Stimulated activated naive CD8-positive, alpha-beta T cell treated with anti-CD3 and anti-CD28 coated beads, Interleukin-15, Interleukin-2, amounts not matched to agents 100 U/mL and 50 U/mL, for 24 hours (primary cell): ENCODE measurements at places on chromosomes 4 and X.
A peak's percentile ranks its signal among the peaks of the same experiment; 100 is the strongest.

GRCh38 chrX:79366556-79366872, 620 bp downstream of the ITM2A start:
- no peak for DNase-seq

- DNase-seq = no peak
Observed at GRCh38 chrX:43000121-43000520, 222.2 kb upstream of the PPP1R2C start.

GRCh38 chr4:183256756-183257385, 63.2 kb downstream of the CLDN22 start:
- DNase-seq = peak; percentile 54

- no peak for DNase-seq
Observed at GRCh38 chrX:70231666-70232065, 2.8 kb upstream of the AWAT1 start.

DNA sequence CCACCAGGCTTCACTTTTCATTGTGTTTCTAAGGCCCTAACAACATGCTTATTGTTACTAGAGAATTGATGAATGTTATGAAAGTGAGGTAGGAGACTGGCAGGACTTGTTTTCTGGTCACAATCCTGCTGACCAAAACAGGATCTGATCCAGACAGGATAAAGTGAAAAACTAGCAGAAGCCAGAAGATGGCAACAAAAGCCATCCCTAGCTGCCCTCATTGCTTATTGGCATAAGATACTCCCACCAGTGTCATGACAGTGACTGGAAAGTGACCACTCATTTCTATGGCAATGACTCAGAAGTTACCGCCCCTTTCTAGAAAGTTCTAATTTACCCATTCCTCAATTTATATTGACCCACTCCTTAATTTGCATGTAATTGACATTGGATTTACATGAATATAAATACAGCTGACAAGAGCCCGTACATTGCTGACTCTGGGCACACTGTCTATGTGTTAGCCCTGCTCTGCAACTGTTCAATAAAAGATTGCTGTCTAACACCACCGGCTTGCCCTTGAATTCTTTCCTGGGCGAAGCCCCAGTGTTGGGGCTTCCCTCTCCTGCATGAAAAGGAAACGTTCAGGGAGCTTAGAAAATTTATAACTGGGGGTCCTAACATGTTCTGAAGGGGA, 30.0 kb upstream of the FGG start:
- DNase-seq = no peak

DNA sequence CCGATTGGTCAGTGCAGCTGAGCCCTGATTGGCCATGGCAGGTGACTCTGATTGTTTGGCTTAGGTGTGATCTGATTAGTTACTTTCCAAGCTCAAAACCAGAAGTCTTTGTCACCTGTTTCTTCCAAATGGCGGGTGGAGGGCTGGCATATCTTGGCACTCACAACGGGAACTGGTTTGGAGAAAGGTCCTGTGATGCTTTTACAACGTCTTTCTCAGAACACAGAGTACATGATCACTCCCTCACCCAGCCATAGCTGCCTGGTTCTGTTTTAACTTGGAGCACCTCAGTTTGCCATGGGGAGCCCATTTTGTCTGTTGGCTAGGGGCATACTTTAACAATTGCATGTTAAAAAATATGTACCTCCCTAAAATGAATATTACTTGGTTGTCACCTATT, 13.0 kb upstream of the XK start:
- no peak for DNase-seq

- no peak for DNase-seq
Observed at GRCh38 chrX:18617407-18617750, 54.5 kb downstream of the RS1 start.

DNA sequence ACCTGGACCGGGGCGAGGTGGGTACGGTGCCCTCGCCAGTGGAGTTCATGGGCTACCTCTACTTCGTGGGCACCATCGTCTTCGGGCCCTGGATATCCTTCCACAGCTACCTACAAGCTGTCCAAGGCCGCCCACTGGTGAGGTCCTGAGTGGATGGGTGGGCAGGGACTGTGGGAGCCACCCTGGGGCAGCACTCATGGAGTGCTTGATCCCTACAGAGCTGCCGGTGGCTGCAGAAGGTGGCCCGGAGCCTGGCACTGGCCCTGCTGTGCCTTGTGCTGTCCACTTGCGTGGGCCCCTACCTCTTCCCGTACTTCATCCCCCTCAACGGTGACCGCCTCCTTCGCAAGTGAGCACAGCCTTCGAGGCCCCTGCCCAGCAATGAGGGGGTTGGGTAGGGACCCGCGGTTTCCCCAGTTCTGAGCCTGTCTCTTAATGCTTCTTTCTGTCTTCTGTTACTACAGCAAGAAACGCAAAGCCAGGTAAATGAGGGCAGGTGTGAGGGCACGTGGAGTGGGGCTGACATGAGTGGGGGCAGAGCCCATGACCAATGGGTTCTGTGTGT, 3.7 kb downstream of the PORCN start:
- DNase-seq = no peak

- peak; percentile 78 for DNase-seq
Observed at GRCh38 chr4:139177049-139177868, at the start of gene ELF2. TSS of gene ELF2 (minus strand) at chr4:139177218. CDS start at chr4:139137701, 39,517 bp downstream.

DNA sequence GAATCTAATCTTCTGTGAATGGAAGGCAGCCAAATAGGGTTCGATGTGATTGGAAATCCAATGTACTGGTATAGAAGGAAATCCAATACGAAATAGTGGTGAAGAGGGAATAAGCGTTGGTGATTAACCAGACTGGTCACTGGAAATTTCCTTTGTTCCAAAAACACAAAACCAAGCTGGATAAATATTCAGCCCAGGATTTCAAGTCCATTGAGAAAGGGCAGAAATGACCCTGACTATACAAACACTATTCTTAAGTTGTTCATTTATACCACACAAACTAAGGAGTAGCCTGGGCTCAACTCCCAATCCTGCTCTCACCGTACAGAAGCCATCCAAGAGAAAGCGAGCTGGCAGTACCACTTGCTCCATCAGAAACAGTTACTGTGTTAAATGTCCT, 32.2 kb downstream of the PCDH19 start:
- no peak for DNase-seq

DNA sequence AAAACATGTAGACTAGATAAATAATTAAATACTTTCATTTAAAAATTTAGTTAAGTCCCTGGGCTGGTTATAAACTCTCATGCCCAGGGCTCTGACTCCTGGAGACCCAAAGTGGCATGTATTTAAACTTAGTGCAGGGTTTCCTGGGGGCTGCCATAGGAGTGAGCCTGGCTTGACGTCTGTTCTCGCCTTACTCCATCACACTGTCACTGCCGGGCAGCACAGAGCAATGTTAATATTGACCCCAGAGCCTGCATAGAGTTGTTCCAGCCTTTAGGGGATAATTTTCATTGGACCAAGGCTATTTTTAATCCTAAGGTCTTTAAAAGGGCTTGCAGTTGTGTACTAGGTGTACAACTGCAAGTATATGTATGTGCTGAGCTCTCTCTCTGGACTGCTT, 31.2 kb downstream of the KIAA0232 start:
- DNase-seq = no peak

DNA sequence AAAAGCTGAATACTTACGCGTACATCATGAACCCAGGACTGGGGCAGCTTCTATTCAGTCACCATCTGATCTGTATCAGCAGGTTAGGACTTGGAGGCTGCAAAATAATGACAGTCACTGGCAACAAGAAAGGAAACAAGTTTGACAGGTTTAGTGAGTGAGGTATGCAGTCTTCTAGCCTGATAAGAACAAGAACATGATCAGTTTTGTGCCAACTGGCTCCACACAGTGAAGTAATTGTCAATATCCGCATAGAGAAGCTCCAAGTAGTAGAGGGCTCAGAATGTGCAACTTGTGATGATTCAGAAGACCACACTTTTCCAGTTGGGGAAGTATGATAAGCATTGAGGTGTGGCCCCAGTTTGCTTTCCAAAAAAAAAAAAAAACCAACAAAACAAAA, at the start of gene TMPRSS11F:
Gene TMPRSS11F (minus strand): TSS at position 77 of the 400 bp plus-strand sequence. CDS start 49 bp downstream, at position 28.
- no peak for DNase-seq

GRCh38 chr4:3344596-3344995, 51.8 kb downstream of the RGS12 start:
- no peak for DNase-seq

- DNase-seq = no peak
Observed at GRCh38 chr4:127240764-127241105, 392.0 kb upstream of the INTU start.

DNA sequence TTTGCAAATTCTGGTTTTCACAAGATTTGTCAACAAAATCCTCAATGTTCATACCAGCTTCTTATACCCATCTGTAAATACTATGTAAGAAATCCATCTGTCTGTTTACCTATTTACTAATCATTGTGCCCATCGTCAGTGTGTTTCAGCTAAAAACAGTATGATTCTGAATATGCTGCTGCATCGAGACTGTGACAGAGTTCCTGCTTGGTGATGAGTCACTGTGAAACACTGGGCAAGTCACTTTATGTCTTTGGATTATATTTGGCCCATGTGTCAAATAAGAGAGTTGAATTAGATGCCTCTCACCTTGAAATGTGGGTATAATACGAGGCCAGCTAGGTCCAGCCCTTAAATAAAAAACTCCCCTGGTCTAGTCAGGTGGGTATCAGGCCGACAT, 79.3 kb downstream of the CBLL2 start:
- no peak for DNase-seq

DNA sequence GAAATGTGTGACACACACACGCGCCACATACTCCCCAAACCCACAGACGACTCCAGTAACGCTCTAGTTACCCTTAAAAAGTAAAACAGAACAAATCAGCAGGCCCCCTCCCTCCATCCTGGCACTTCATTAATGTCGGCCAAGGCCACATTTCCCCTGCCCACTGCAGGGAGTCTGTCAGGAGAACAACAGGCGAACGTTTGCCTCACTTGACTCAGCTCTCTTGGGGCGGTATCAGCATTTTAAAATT, 671 bp upstream of the FHIP1A start:
- peak; percentile 5 for DNase-seq

- no peak for DNase-seq
Observed at GRCh38 chr4:15164571-15164970, 162.3 kb downstream of the CPEB2 start.

GRCh38 chr4:67680581-67681222, 20.3 kb downstream of the UBA6 start:
- DNase-seq = no peak

- DNase-seq = no peak
Observed at GRCh38 chr4:102530986-102531385, 29.8 kb downstream of the NFKB1 start.

DNA sequence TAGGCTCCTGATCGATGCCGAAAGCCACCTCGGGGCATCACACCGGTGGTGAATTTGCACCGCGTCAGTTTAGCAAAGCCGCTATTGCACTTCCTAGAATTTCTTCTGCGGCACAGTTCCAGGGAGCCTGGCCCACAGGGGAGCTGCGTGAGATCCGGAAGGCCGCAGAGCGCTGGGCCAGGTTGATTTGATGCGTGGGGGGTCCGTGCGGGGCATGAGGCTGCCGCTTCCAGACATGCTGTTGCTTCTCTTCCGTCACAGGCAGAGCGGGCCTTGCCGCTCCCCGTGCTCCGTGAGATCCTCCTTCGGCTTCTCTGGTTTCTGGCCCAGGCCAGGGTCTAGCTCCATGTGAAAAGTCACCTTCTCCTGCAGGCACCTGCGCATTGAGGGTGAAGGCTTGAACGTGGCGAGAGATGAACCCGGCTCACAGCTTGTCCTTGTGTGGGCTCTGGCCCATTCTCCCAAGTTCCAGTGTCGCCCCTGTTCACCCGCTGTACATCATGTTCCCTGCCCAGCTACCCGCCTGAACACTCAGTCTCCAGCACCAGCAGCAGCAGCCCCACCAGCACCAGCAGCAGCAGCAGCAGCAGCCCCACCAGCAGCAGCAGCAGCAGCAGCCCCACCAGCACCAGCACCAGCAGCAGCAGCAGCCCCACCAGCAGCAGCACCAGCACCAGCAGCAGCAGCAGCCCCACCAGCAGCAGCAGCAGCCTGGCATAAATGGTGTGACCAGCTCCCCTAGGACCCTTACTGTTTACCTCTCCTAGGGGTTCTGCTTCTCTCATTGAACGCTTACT, 131.2 kb downstream of the TRIML1 start:
- DNase-seq = no peak

DNA sequence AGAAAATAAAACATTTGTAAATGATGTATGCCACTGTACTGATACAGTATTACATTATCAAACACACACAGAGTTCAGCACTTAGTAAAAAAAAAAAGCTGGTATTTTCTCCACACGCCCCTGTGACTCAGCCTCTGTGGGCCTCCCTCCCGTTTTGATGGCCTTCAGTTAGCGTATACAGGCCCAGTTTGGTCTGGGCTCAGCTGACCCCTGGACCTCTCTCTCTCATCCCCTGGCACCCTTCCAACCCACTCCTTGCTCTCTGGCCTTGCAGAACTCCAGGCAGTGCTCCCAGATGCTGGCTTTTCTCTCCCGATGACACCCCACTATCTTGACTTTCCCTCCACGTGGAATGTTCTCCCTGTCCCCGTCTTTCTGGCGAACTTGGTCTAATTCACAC, 89.0 kb upstream of the LIMCH1 start:
- DNase-seq = no peak

DNA sequence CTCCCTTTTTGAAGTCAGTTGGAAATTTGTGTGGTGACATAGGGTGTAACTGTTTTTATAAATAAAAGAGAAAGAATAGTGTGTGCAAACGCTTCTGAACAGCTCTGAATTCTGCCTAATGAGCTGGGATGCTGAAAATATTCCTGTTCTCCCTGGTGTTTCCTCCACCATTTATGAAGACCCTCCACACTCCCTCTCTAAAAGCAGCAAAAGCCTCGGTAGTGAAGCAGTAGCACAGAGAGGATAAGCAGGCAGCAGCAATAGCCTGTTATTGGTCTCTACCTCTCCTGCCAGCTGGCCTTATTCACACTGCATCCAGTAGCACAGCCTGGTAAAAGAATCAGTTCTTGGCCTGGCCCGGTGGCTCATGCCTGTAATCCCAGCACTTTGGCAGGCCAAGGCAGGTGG, 406.1 kb downstream of the IQCM start:
- DNase-seq = no peak

DNA sequence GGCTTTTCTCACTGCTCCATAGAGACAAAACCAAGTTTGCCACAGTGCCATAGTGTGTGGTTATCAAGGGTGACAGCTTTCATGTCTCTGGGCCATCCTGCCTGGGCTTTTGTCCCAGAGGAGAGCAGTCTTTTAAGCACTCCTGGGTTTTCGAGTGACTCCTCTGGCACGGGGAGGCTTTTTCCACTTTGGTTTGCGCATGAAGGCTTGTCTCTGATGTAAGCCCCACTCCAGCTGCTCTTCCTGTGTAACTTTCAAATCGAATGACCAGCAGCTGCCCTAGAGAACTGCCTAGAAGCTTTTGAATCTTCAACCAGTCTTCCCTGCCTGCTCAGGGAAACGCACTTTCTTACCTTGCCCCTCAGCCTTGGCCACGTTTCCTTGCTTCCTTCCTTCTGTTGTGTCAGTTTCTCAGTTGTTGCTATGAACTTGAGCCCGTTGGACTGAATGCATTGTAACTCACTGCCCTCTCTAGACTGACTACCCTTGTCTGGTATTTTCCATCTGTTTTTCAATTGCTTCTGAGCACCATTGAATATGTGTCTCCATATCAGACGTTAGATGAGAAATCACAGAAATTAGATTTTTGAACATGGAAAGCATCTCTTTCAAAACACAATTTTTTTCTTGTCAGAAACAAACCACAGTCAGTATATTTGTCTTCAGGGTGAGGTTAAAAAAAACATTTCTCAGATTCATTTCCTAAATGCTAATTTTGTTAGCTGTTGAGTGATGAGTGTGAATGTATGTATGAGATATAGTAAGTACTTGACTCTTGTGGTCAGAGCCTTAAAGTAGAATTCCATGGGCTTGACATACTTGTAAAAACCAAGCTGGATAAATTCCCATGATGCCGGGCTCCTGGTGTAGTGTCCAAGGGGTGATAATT, 45.3 kb downstream of the SLC9A6 start:
- no peak for DNase-seq

- no peak for DNase-seq
Observed at GRCh38 chr4:61521451-61521850, 321.3 kb downstream of the ADGRL3 start.
